ENCODE measurements at places on chromosomes 5 and 9.

- no peak for DNase-seq
These were observed 500.4 kb upstream of the PAPPA start for GRCh38 chr9:115653171-115653606.

GRCh38 chr9:125631391-125632085 lies 75.5 kb downstream of the MAPKAP1 start:
- no peak for DNase-seq

- DNase-seq, result no peak
These were observed 128.7 kb downstream of the ZNF608 start for GRCh38 chr5:124617787-124618186.

DNA sequence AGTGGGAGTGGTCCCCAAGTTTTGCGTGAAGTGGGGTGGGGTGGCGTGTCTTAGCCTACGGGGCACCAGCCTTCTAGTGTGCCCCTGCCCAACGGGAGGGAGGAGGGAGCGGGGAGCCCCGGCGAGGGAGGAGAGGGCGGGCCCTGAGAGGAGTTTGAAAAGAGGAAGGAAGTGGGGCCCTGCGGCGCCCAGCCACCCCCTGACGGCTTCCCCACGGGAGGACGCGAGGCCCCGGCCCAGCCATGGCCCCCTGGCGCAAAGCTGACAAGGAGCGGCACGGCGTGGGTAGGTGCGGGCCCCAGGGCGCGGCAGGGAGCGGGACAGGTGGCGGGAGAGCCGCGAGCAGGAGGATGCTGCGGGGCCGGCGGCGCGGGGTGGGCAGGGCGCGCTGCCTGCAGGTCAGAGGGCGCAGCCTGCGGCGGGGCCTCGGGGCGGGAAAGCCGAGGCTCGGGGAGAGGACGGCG lies at the start of gene DOCK2:
Gene DOCK2 (plus strand): TSS at position 191 of the 464 bp plus-strand sequence. CDS start 52 bp downstream, at position 243.
- no peak for DNase-seq

DNA sequence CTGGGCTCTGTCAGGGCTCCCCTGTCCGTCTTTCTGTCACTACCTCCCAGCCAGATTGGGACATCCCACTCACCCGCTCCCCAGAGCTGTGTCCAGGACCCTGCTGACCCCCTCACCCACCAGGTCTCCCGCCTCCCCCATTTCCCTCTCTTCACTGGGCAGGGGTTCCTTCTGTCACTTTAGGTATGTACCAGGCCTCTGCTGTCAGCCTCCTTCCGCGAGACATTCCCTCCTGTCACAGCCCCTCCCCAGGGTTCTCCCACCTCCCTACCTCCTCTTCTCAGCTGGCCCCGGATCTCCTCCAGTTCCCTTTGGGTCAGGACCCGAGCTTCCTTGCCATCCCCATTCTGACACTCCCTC lies 488 bp downstream of the POLR1E start:
- DNase-seq, result no peak

DNA sequence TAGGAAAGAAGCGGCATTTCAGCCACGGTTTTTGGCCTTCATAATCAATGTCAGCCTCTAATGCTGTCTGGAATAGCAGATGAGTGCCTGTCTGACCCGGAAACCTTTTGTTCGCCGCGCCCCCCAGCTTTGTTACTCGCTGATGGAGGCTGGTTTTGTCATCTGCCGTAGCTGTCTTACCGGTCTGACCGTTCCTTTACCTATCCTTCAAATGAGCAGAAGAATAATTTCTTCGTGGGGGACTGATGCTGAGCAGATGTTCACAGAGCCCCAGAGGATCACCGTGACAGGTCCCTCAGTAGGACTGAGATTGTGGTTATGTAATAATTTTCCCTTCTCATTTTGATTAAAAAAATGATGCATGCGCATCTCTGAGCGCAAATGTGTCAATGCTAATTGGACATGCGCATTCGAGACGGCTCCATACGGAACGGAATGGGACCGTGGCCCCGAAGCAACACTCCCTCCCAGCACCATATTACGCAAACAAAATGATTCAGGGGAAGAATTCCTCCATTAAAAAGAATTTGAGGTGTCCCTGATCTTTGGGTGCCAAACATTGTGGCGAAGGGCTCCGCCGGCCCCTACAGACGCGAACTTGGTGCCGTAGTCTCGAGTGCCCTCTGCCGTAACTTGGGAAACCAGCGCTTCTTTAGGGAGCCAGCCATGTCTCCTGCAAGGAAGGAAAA lies 27.6 kb downstream of the TLX3 start:
- DNase-seq, result no peak

GRCh38 chr9:126123927-126124326 lies 202.7 kb upstream of the MVB12B start:
- DNase-seq, result no peak
